ENCODE measurements at places on chromosomes 2 and 18.

GRCh38 chr2:128690431-128690830 lies 371.8 kb upstream of the HS6ST1 start:
- no peak for DNase-seq

GRCh38 chr2:237754182-237754581 lies 44.4 kb upstream of the RBM44 start:
- DNase-seq: no peak

DNA sequence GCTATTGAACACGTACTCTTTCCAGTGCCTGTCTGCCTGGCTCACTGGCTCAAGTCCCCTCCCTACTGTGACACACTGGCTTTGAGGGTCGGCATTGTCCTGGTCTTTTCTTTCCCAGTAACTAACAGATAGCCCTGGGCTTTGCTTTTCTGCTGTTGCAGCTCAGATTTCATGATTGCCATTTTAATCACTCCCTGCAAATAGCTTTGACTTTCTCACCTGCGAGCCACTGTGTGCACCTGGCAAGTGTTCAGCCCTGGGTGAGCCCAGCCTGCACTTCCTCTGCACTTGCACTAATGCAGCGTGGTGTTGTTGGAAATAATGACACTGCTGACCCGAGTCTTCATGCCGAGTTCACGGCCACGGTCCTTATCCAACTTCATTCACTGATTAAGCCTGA lies 52.9 kb downstream of the DCDC2C start:
- DNase-seq: no peak

- no peak for DNase-seq
These were observed 75.6 kb downstream of the C1QL2 start for GRCh38 chr2:119082821-119083400.

GRCh38 chr18:58535340-58536201 lies 93.3 kb downstream of the ALPK2 start:
- DNase-seq: no peak

DNA sequence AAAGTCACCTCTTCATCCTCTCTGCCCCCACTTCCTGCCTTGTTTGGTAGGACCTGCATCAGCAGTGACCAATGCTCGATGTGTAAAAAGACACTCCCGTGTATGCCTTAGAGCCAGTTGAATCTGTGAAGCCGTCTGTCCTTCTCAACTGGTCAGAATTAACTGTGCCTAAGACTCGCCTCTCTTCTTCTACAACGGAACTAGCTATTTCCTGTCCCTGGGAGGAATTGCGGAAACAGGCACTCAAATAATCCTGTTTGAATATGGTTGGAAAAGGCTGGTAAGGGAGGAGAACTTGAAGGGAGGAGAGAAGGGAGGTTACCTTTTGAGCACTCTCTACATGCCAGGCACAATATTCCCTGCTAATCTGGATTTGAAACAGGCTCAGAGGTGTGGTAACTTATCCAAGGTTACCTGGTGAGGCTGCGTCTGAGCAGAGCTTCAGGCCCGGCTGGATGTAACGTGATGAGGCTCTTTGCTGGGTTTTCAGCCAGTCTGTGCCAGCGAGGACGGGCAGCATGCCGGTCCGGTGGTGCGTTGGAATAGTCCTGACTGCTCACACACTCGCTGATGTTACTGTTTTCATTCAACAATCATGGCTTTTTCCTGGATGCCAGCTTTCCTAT lies 127.0 kb downstream of the FAM168B start:
- no peak for DNase-seq

DNA sequence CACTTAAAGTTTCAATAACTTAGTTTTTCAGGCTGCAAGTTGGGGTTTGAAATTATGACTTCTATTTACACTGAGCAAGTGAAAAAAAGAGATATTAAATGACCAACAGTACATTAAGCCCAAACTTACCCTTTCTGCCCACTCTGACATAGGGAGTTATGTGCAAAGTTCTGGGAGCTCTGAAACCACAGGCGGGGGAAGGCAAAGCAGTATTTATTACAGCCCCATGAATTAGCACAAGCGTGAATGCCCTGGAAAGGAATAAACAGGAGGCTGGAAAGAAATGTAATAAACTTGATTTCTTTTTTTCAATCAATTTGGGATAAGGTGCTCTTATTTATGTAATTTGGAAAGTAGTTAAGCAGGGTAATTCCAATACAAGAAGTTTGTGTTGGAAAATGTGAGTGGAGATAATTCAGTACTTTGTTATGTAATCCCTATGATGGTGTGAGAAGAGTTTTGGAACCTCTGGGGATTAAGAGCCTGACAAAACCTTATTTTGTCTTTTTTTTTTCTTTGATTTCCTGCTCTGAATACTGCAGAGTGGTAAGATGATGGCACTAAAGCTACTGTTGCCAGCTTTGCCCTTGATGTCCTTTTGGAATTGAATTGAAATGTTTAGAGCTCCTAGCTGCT lies 351.5 kb downstream of the ARHGAP15 start:
- DNase-seq: no peak

DNA sequence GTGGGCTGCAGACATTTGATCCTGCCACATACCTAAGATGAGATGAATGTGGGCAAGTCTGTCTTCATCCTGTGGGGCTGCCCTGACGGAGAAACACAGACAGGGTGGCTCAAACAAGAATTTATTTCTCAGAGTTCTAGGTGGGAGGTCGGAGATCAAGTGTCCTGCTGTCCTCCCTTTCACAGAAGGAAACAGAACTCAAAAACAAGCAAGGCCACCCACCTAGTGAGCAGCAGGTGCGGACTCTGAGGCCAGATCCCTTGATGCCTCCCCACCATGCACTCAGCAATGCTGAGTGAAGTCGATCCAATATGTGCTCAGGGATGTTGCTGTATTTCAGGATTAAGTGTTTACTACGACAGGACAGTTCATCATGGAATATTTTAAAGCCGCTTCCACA lies 63.0 kb upstream of the SNTG2 start:
- no peak for DNase-seq

DNA sequence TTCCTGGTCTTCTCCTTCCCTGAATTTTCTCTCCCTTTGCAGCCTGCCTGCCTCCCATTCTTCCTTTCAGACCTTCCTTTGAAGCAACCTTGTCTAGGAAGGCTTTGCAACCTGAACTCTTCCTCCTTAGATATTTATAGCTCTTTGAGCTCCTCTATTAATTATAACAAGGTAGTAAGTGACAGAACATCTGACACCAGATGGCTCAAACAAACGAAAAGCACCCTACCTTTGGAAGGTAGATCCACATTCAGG lies 57.2 kb upstream of the SLC1A4 start:
- no peak for DNase-seq

- no peak for DNase-seq
These were observed 38.3 kb upstream of the IL1R1 start for GRCh38 chr2:102103992-102104871.

DNA sequence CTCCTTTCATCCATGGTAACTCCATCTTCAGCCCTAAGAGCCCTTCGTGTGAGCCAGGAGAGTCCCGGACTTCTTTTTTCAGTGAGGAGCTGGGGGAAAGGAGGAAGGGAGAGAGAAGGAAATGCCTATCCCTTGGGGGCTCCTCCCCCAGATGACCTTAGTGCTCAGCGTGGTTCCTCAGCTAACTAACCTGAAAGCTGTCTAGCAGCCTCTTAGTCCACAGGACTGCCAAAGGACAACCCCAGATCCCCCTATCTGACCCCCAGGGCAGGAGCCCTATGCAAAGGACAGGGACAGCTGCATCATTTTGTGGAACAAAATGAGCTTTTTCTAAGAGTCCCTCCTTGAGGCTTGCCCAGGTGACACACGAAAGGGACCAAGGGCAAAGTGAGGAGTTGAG lies 7.9 kb downstream of the SPR start:
- DNase-seq: no peak
